ENCODE measurements at places on chromosomes 2 and 18.

GRCh38 chr18:66874812-66875474, 271.1 kb upstream of the CDH19 start:
- DNase-seq = no peak

DNA sequence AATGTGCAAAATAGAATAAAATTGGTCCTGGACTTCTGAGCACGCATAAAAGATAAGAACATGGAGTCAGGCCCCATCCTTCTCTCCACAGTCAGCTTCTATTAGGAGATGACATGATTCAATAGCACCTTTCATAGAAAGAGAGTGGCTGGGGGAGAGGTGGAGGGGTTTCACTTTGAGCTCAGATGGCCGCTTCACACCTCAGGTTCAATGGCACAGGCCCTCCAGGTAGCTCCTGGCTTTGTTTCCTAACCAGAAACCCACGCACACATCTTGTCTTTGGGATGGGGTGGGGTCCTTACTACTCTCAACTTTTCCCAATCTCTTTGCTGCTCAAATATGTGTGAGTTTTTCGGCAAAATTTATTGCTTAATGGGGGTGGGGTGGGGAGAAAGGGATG, 332.3 kb downstream of the CLIP4 start:
- DNase-seq = no peak

- DNase-seq = no peak
Observed at GRCh38 chr2:109209941-109210340, 80.9 kb downstream of the SH3RF3 start.

DNA sequence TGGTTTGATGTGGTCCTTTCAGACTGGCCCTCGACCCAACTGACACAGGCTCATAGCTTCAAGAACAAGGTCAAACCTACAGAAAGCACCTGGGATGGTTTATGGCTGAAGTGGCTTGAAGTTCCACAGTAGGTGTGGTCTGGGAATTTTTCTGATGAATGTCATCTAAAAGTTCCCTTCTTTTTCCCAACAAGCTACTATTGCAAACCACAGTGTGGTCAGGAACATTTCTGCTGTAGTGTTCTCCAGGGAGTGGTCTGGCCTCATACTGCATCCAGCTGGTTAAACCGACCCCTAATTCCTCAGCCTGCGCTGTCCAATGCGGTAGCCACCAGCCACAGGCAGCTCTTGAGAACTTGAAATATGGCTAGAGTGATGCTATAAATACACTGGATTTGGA, 92.7 kb downstream of the FAM124B start:
- no peak for DNase-seq

DNA sequence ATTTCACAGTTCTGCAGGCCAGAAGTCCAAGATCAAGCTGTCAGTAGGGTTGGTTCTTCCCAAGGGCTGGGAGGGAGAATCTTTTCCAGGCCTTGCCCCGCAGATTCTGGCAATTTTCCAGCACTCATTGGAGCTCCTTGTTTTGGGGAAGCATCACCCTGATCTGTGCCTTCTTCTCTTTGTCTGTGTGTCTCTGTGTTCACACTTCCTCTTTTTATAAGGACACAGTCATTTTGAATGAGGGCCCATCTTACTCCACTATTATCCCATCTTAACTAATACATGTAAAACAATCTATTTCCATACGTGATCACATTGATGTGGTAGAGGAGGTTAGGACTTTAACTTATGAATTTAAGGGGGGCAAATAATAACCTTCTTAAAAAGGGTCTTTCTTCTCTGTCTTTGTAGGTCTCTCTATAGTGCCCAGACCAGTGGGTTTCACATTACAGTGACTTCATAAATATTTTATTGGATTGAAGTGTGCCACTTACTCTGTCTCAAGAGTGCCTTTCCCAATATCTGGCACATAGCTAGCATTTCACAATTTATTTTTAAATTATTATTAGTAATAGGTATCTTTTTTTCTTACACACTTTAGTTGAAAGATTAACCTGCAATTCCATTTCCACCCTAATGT, 68.9 kb upstream of the CBLN2 start:
- DNase-seq = no peak

DNA sequence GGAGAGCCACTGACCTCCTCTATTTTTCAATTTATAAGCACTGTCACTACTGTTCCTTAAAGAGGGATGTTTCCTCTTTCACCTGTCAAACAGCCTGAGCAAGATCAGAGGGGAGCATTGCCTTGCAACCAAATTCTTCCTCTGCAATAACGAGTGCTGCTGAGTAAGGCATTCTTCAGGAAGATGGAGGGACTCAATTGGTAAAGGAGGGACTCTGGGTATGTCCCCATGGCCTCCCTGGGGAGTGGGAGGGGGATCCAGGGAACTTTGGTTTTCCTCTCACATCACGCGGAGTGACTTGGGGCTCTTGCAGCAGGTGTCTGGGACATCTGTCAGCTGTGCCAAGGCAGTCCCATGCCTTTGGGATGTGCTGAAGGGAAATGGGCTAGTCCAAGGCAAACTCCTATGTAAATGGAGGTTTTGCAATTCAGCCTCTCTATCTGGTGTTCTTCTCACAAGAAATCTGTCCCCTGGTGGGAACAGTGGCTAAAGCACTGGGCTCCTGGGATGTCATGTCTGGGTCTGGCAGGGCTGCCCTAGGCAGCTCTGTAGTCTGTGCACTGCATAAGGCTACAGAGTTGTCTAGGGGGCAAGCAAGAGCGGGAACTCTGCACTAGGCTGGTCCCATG, 14.4 kb upstream of the HES6 start:
- DNase-seq = no peak

GRCh38 chr2:212177724-212178123, 360.9 kb downstream of the ERBB4 start:
- DNase-seq = peak; percentile 44

DNA sequence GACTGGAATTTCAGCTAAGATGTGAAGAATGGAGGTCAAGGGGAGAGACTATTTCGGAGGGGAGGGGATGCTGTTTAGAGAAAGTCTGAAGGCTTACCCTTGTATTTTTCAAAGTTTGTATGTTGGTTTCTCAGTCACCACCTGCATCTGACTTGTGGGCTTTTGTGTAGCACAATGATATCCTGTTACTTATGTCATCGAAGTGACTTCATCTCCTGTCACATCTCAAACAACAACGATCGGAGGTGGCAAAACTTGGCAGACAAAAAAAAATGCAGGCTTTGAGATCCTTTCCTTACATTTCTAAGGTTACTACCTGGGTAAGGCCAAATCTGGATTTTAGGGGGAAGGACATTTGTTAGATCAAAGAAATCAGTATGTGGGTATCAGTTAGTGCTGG, 11.7 kb upstream of the CXCR4 start:
- DNase-seq = no peak

DNA sequence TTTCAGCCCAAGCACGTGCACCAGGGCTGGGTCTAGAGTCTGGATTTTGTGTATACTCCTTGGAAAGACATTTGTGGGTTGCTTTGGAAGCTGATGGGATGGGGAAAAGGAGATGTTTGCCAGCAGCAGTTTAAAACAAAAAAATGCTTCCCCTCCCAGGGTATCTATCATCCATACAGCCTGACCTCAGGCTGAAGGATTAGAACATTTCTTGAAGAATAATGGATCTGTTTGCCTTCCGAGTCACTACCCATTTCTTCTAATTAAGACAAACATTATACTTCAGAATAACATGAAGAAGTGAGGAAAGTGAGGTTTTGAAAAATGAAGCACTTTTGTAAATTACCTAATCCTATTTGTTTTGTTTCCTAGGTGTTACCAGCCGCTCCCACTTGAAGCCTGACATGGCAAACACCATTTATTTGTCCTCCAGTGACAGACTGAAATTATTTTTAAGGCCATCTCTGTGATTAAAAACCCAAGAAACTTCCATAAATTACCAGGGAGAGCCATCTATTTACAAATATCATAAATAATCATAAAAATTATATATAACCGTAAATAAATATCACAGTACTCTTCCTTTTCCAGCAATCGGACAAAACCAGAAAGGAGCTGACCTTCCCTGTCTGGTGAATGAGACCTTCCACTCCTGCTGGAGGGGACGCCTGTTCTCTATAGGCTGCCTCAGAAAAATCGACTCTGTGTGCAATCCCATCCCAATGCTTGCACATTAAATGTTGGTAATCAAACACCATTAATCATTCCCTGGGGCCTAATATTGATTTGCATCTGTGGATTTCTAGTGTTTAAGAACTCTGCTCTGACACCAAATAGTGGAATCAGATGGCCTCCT, 106.8 kb downstream of the C1D start:
- DNase-seq = no peak

DNA sequence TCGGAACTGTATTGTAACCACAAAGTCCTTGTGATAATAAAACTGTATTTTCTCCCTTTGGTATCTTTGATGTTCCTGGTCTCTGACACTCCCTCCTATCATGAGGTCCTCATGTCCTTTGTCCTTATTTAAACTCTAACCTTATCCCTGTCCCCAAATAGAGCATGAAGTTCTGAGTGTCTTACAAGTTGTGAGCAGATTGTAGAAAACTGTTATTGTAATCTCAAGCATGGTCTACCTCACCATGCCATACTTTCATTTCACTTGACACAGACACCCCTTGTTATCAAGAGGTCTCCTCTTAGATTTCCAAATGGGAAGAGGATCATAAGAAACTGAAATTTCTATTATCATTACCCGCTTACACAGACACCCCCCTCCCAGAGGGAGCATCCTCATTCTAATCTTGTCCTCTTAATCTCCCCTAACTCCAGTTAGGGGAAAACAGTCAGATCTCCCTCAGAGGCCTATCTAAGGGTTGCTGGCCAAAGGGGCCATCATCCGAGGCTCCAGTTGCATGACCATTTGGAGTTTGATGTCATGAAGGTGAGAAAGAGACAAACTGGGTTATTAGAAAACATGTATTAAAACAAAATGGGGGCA, 29.0 kb downstream of the MYO3B start:
- no peak for DNase-seq

DNA sequence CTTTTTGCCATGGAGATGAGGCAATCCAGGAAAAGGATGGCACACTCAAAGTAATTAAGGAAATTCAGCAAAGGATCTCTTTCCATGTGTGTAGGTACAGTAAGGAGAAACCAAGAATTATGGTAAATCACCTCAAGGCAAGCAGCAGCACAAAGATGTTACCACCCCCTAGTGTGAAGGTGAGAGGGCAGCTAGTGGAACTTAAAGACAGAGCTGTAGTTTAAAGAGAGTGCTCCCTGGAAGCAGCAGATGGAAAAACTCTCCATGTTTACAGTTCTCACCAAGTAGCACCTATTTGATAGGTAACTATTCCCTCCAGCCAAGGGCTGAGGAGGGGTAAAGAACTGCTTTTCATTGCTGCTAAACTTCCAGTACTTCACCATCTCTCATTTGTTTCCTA, 860.4 kb upstream of the CRIM1 start:
- DNase-seq = no peak

- DNase-seq = no peak
Observed at GRCh38 chr2:222545823-222546795, 109.8 kb downstream of the FARSB start.

DNA sequence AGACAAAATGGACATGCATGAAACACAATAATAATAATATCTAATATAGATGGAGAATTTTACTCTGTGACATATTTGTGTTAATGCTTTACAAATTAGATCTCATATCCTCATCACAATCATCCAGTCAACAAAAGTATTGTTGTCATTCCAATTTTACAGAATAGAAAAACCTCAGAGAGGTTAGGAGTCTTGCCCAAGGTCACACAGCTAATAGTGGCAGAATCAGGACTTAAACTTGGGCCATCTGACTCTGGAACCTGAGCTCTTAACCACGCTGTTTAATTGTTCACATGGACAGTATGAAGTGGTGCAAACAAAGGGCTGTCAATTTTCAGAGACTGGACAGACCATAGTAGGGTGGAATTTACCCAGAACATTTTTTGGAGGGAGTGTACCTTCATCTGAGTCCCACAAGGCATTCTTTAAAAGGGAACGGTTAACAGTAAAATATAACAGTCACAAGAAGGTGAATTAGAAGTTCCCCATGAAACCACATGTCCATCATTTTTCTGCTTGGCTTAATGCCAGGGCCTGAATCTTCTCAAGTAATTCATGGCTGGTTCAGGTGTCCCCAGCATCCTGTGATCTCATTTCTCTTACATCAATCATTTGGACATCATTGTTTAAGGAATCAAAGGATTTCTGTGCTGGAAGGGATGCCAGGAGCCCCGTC, 35.4 kb upstream of the CCDC93 start:
- no peak for DNase-seq

- DNase-seq = no peak
Observed at GRCh38 chr2:147450661-147451510, 393.9 kb upstream of the ACVR2A start.

- DNase-seq = no peak
Observed at GRCh38 chr2:136208682-136209420, 90.9 kb upstream of the CXCR4 start.

DNA sequence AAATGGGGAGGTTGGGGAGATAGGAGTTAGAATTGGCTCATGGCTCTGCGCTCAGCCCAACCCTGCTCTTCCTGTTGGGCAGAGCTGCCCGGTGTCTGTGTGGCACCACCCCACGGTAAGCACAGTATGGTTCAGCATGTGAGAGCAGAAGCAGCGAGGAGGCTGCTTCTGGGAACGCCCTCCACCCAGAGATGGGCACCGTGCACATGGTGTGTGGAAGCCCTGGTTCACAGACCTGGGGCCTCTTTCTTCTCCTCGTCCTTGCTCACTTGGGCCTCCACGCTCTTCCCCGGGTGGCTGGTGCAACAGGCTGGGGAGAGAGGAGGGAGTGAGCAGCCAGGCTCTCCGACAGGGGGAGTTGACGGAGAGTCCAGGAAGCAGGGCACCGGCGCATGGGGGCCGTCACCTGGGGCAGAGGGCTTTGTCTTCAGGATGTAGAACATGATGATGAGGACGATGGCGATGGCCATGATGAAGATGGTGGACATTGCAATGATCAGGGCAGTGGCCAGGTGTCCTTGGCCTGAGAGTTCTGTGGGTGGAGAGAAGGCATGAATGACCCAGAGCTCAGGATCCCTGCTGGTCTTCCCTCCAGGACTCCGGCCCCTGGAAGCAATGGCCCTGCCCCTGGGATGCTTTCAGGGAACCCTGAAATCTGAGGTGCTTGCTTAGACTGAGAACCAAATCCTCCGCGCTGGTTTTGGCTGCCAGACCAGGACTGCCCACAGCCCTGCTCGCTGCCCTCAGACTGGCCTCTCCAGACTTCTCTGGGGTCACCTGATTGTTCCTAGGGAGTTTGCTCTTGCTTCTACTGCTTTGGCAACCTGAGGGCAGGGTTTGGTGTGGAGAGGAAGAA, 78.3 kb downstream of the EDAR start:
- no peak for DNase-seq

GRCh38 chr2:66069937-66070720, 364.8 kb upstream of the MEIS1 start:
- DNase-seq = no peak

DNA sequence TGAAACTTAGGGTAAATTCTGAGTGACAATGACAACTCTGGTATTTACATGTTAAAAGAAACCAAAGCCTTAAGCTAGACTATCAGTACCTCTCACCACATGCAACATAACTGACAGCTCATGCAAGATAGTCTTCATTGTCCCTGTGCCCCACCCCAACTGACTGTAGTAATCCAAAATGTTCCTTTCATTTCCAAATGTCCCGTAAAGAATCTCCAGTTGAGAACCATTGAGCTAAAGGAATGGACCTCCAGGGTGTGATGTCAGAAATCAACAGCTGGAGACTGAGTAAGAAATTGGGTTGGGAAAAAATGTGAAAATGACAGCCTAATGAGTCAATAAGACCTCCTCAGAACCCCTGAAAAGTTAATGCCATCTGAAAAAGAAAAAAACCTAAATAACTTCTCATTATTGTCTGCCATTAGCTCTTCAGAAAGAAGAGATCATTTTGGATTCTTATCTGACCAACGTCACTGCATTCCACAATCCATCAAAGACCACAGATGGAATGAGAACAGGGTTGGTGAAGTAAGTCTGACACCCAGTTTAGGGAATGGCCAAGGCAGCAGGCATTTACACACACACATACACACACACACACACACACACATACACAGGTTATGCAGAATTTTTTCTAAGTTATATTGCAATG, 51.7 kb upstream of the ACVR2A start:
- peak; percentile 9 for DNase-seq

Measured in ELR (cell line).